ENCODE measurements at places on chromosomes 4 and X.

- no peak for DNase-seq
Measured at GRCh38 chr4:113840861-113841260, 79.3 kb upstream of the CAMK2D start.

- DNase-seq: no peak
Measured at GRCh38 chr4:42350611-42351182, 46.6 kb upstream of the SHISA3 start.

GRCh38 chr4:152992027-152992426 is 55.9 kb downstream of the FHDC1 start:
- DNase-seq: no peak

DNA sequence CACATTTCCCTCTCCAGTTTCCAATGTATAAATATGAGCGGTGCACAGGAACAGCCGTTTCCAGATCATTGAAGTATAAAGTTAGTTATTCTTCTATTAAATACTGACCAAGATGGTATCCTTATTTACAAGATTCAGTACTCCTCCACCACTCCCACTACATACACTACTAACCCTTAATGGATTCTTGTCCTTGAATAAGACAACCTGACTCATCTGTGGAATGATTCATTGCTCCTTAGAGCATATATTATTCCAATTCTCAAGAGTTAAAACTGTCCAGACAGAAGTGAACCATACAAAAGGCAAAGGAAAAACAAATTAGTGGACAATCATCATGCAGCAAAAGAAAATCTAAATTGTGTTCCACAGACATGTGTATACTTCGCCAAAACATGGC is 373.3 kb downstream of the IDS start:
- DNase-seq: no peak

GRCh38 chr4:11669156-11669555 is 240.5 kb upstream of the HS3ST1 start:
- no peak for DNase-seq

DNA sequence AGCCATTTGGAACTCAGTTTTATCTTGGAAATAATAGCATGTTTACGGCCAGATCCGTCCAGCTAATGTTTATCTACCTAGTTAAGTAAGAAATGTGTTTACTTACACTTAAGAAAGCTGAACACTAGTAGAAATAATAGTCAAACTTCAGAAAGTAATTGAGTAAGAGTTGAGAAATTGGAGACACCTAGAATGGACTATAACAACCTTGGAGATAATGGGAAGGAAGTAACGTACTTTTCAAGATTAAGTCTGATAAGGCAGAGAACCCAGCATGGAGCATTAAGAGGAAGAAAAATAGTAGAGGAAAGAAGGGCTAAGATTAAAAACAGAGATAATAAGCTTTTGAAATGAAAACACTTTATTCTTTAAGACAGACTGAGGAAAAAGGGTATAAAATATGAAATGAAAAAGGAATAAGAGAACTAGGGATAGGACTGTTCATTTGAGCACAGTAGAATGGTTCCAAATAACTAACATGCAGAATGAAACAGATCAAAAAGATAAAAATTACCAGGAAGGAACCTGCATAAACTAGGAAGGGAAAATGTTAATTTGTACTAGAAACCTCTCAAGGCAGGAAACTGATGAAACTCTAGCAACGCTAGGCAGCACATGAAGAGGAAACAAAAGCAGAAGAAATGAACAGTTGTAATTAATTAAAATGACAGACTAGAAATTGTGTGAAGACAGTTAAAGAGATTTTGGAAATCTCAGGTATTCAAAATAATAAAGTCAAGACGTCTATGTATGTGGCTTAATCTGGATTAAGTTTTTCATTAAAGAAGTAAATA is 71.7 kb downstream of the FBXW7 start:
- DNase-seq: no peak

- no peak for DNase-seq
Measured at GRCh38 chr4:109648266-109648996, 54.8 kb downstream of the CASP6 start.

GRCh38 chr4:47355568-47355967 is 107.9 kb downstream of the COMMD8 start:
- no peak for DNase-seq
